GM23248 (cell line): ENCODE measurements at places on chromosomes 7 and 10. TPM values are rescaled to one million over a fixed set of nuclear protein-coding genes. Genes with fewer than 3 reads are reported as not detected.
A peak's percentile ranks its signal among the peaks of the same experiment; 100 is the strongest.

The GPER1 gene
- 3.4 and 6.7 TPM in 2 replicates for total RNA-seq

DNA sequence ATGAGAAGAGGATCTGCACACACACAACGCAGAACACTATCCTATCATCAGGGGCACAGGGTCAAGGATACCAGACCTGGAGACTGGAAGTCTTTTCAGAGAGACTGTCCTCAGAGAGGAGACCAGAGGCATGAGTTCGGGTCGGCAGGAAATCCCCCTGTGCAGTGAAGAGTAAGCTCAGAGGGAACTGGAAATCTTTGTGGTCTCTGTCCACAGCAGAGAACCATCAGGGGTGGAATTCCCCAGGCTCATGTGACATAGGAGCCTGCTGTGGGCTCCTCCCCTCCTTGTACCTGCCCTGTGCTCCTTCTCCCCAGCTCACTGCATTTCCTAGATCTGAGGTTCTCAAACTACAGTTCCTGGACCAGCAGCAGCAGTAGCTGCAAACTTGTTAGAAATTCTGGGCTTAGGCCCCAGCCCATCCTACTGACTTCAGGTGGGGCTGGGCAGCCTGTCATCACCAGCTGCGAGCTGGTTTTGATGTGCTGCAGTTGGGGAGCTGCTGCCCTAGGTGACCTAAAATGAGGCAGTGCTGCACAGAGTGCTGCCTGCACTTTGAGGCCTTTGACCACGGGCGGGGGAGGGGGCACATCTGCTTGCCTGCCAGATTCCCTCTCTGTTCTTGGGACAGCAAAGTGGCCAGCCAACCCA is 2.4 kb downstream of the ZMIZ2 start:
- DNase-seq = no peak

The LRRN3 gene
- 0.25 and 0.43 TPM in 2 replicates for total RNA-seq

GRCh38 chr10:70652761-70653657 is 19.3 kb upstream of the ADAMTS14 start:
- DNase-seq = peak; percentile 99

DNA sequence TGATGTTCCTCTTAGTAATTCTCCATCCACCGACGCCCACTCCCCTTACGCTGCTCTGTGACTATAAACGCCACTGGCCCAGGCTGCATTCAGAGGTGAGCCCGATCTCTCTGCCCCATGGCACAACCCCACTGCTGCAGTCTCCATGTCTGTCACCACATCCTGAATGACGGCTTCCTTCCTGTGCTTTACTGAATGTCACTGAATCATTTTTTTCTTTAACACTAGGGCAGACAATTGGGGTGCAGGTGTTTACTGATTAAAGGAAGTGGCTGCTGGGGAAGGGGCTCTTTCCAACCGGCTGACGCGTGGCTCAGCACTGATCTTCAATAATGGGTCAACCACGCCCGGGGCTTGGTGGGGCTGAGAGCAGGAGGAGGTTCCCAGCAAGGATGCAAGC is 208.3 kb downstream of the USP6NL start:
- DNase-seq = no peak

- peak; percentile 91 for DNase-seq
Measured at GRCh38 chr7:80218723-80219122, 84.1 kb downstream of the GNAI1 start.

The GIMAP2 gene
- total RNA-seq = 0.13 TPM in 1 of 2 replicates, not detected in the other

GRCh38 chr7:95794917-95795515 is 22.7 kb downstream of the DYNC1I1 start:
- peak; percentile 53 for DNase-seq

DNA sequence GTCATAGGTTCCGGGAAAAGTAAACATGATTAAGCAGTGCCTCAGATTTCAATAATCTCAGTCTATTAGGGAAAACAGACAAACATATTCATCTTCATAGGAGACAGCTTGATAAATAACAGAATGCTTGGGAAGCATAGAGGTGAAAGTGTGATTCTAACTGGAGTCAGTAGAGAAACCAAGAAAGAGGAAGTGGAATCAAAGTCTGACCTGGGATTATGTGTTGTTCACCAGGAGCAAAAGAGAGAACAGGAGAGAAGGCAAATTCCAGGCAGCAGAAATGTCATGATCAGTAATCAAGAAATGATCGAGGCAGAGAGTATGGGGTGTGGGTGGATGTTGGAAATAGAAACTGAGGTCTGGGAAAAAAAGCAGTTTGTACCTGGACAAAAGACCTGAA is 43.7 kb downstream of the DGKB start:
- no peak for DNase-seq

DNA sequence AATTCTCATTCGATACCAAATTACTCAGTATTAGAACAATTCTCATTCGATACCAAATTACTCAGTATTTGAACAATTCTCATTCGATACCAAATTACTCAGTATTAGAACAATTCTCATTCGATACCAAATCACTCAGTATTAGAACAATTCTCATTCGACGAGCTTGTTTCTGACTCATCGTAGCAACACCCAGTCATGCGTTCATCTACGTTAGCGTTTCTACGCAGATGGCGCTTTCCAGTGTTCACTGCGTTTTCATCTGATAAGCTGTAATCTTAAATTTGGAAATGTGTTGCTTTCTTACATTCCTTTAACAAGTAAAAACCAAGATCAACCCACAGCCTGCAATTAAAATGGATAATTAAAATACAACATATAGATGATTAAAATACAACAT is 276.3 kb downstream of the ZMYND11 start:
- DNase-seq = no peak

- peak; percentile 83 for DNase-seq
Measured at GRCh38 chr10:72834183-72834825, 59.2 kb upstream of the OIT3 start.

The AKR1C4 gene
- not detected in 2 replicates for total RNA-seq

The FAM237B gene
- not detected in 2 replicates for total RNA-seq

The MLXIPL gene
- not detected in 2 replicates for total RNA-seq

The GRM3 gene
- total RNA-seq = not detected in 2 replicates

- peak; percentile 60 for DNase-seq
Measured at GRCh38 chr10:88389456-88389855, 193.7 kb downstream of the RNLS start.

DNA sequence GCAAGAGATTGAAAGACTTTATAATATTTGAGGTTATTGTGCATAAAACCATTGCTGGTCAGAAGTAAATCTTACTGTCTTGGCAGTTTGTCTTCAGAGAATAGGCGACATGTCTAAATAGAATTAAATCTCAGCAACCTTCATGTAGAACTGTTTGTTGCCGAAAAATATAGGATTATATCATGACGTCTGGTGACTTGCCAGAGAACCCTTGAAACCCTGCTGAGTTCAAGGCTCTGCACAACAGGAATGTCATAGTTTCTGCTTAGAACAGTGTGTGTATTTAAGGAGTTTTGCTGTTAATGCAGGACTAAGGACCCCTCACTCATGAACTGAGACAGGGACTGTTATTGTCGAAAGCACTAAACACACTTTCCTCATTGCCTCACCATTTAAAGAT is 206.4 kb upstream of the ETV1 start:
- DNase-seq = peak; percentile 44

The CHAT gene
- total RNA-seq = not detected in 2 replicates
